ENCODE measurements at places on chromosomes 11 and 22.

DNA sequence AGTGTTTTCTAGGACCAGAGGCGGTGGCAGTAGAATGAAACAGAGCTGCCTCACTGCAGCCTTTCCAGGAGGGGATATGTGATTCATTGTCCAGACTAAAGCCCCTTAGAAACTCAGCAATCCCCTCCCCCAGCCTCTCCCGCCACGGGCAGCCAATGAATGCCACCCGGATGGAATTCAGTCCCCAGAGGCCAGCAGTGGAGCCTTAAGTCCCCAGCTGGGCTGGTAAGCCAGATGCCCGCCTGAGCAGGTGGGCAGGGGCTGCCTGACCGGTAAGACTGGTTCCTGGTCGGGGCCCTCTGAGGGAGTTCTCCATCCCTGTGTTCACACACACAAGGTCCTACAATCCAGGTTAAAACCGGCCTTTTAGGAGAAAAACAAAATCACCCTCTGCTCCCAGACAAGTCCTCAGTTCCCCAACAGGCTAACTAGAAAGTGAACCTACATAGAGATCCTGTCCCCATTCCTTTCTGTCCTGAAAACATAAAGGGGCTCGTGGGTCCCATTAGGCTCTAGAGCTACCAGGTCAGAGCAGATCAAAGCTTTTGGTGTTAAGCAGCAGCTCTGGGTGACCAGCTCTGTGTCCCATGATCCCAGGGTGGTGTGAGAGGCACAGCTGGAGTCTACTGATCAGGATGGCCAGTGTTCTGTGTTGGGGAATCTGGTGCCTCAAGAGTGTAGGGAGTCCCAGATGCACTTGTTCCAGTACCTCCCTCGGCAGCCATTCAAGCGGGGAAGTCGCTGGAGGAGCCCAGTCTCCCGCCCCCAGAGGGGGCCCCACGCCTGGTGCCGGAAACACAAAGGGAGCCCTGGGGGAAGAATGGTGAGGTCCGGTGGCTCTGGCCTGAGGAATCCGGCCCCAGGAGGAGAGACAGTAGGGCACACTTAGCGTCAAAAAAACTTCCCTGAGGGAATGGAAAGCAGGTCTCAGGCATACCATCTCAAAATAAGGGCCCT lies 2.6 kb downstream of the PATZ1 start:
- peak; percentile 67 for DNase-seq

DNA sequence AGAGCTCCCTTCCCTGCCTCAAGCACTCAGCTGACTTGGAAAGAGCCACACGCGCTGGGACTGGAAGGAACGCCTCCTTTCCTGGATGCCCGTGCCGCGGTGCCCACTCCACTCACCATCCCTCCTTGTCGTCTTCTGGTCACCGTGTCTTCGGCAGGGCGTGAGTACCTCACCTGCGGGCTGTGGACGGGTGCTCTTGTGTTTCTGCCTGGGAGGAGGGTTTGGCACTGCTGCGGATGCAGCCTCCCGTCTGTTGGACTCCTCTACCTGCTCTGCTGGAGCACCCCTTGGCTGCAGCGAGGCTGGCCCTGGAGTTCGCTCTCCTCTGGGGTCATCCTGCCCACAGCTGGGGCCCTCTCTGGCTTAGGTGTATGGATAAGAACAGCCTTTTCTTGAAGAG lies 612.7 kb downstream of the BRD1 start:
- no peak for DNase-seq

DNA sequence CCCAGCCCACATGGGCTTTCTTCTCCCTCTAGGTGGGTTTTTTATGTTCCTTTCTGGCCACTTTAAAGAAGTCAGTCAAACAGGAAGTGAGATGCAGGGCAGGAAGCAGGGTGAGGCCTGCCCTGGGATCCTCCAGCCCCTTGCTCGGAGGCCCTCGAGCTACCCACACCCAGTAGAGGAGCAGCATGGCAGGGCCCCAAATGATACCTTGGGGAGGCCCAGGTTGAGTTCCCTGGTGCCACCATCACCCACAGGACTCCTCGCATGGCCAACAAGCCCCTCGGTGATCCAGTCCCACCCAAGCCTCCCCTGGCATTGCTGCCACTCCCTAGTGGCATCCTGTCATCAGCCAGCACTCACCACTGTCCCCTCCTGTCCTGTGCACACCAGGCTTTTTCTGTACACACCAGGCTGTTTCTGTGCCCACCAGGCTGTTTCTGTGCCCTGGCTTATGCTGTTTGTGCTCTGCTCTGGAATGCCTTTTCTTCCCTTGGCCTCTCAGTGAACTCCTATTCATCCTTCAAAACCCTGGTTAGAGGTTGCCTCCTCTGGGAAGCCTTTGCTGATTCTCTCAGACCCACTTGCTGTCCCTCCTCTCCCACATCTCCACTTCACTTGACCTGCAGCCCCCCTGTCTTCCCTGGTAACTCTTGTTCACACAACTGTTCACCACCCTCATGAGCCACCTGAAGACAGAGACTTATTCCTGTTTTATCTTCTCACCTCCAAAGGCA lies 3.1 kb upstream of the PTGDR2 start:
- no peak for DNase-seq

DNA sequence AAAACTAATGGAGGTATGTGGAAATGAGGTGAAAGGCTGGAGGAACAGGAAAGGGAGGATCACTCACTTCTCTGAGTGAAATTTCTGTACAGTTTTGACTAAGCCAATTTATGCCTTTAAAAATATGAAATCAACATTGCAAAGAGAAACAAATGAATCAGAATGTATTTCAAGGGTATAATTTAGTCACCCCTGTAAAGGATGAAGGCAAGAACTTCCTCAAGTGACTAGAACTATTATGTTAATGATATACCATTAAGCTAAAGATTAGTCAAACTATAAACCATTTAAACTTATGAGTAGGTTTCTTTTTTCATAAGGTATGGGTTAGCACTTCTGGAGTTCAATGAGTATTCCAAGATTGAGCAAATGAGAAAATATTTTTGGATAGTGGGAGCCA lies 184.5 kb upstream of the CHORDC1 start:
- no peak for DNase-seq

DNA sequence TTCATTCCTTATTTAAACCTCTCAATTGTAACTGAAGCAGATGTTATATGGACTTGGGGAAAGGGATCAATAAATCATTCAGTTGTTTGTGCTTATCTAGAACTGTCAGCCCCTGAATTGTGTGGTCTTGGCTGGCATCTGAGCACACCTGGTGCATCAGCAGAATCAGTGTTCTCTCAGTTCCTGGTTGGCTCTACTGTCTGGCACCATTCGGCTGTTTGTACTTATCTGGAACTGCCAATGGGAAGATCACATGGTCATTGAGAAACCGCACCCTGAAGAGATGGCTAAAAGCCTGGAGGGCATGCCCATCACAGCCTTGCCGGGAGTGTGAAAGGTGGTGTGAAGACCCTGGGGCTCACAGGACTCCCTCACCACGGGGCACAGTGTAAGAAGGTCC lies 37.1 kb upstream of the EHF start:
- DNase-seq = no peak

DNA sequence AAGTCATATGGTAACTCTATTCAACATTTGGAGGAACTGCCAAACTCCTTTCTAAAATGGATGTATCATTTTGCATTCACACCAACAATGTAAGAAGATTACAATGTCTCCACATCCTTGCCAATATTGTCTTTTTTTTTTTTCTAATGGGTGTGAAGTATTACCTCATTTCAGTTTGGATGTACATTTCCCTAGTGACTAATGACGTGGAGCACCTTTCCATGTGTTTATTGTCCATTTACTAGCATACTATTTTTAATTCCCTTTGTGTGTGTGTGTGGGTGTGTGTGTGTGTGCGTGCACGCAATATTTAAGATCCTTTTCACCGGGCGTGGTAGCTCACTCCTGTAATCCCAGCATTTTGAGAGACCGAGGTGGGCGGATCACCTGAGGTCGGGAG lies 62.7 kb downstream of the APOL3 start:
- no peak for DNase-seq

DNA sequence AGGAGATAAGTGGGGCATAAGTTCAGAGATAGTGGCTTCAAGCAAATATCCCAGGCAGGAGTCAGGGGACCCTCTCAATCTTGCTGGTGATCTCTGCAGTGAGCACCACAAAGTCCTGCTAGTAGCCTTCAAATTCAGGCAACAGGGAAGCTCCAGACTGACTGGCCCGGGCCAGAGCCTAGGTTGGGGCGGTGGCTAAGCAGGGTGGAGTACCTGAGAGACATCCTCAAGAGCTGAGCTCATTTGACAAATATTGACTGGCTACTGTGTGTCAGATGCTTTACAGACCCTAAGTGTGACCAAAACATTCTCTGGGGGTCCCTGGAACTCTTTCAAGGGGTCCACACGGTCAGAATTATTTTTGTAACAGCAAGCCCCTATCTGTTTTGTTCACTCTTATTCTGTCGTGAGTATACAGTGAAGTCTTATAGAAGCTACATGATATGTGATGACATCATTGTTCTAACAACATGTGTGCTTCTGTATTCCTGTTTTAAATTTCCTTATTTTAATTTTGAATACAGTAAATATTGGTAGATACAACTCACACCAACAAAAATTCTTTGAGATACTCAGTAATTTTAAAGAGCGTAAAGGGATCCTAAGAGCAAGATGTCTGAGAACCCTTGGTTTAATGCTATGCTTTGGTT lies 71.6 kb downstream of the APIP start:
- DNase-seq = no peak

GRCh38 chr22:47139013-47139789 lies 376.8 kb downstream of the TBC1D22A start:
- DNase-seq = no peak

GRCh38 chr22:39254122-39254521 lies 9.3 kb upstream of the PDGFB start:
- DNase-seq = no peak

DNA sequence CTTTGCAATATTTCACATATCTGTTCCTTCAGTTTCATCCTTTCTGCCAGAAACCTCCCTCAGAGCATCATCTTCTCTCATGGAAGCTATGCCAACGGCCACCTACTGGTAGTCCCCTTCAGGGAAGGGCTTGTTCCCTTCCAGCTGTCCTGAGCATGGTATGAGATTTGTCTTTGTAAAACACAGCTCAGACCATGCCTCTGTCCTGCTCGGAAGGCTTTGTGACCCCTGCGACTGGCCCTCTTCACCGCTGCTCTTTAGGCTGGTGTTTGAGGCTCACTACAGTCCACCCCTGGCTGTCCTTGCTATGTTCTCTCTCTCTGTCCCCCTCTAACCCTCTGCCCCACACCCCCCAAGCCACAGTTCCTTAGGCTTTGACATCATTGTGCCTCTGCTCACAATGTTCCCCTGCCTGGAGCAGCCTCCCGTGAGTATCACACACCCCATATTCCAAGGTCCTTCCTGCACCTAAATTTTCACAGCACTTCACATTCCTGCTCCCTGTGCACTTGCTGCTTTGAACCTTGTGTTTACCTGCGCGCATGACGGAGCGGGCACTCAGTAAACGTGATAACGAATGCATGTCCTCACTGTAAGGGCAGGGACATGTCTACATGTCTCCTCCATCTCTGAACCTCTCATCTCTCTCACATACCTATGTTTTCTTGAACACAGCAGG lies 24.0 kb upstream of the ACER3 start:
- DNase-seq = no peak

DNA sequence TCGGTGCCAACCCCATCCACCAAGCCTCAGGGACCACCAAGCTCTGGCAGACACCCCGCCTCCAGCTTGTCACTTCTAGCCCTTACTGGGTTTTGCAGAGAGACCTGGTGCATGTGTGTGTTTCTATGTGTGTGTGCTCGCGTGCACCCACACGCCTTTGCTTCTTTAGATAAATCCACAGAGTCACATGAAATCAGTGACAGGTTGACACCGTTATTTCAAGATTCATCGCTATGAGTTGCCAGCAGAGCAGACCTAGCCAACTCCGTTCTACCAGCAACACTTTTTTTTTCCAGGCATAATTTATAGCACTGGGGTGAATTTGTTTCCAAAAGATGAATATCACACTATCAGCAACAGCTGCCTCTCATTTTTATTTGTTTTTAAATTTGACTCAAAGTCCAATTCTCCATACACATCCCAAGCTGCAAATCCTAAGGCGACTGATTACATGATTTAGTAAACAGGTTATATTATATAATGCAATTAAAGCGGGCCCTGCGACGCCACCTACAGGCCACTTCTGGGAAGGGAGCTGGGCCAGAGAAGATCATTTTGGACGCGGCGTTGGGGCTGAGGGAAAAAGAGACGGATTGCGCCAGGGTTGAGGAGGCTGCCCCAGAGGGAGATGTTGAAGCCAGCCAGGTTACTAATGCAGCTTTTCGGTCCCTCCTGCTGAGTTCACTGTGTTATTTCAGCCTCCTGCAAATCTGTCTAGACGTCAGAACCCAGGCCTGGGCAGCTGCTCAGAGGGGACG lies 150.5 kb downstream of the FEZ1 start:
- no peak for DNase-seq

DNA sequence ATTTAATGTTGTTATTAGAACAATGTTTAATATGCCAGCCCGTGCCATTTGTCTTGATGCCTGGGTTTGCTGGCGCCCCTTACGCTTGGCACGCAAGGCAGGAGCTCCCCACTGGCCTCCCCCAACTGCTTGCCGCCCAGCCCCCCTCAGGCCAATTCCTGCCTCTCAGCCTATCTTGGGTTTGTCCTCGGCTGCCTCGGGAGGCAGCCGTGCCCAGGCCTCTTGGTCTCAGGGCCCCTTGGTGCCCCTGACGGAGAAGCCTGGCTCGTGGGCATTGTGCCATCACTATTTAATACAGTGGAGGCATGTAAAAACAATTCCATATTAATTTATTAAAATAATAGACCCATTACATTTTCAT lies 119.8 kb downstream of the KCNQ1OT1 start:
- DNase-seq = no peak

DNA sequence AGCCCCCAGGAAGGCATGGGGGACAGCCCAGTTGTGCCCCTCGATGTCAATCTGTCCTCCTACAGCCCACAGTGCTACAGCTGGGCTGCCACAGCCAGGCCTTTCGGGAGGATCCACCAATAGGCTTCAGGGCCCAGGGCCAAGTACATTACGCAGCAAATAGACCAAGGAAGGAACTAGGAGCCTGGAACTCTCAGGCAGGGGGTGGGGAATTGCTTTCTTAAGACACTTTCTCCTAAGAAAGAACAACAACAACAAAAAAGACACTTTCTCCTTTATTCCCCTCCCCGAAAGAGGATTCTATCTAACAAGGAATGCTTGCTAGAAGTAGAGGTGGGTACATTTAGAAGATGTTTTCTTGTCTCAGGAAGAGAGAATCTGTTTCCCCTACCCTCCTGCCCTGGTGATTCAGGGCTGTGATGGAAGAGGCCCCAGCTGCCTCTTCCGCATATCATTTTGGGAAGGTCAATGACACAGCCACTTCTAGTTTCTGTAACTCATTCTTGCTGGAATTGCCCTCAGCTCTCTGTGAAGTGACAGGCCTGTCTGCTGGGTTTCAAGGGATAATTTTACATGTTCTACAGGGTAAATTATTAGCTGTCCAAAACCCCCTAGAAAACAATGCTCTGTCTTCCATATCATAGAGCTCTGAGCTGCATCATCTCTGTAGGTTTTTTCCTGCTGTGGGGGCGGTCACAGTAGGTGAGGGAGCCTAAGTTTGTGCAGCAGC lies 6.0 kb upstream of the MALAT1 start:
- no peak for DNase-seq

- no peak for DNase-seq
These were observed 25.8 kb downstream of the TANGO2 start for GRCh38 chr22:20046730-20047129.
